ENCODE measurements at places on chromosomes 2 and 18.

GRCh38 chr2:191607096-191607495 lies 70.8 kb upstream of the NABP1 start:
- no peak for DNase-seq

- no peak for DNase-seq
Observed at GRCh38 chr2:156447761-156448160, 11.6 kb downstream of the GPD2 start.

- DNase-seq = no peak
Observed at GRCh38 chr2:38432820-38433606, 55.9 kb upstream of the ATL2 start.

- DNase-seq = no peak
Observed at GRCh38 chr2:153394247-153394646, 84.3 kb downstream of the RPRM start.

DNA sequence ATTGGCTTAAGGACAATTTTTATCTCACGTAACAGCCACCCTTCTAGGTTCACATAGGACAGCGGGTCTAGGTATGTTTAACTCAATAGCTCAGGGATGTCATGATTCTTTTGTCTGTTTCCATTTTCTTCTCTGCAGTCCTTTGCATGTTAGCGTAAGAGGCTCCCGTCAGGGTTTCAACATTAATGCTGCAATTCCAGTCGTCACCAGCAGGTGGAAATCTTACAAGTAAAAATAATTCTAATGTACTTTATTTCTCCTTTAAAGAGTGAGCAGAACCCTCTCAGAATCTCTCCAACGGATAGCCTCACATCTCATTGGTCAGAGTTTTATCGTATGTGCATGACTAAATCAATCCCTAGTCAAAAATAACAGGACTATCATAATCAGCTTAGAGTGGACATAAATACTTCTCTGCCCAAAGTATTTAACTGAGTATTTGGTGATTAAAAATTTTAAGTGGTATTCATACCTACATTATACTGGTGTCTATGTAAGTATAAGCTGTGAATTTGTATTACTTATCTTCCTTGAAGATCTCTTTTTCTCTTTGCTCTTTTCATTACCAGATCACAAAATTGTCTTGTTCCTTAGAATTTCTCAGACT lies 487.2 kb upstream of the GCFC2 start:
- peak; percentile 1 for DNase-seq

- no peak for DNase-seq
Observed at GRCh38 chr18:7000484-7001096, 117.0 kb downstream of the LAMA1 start.

GRCh38 chr18:78727877-78728783 lies 251.5 kb upstream of the SALL3 start:
- no peak for DNase-seq

GRCh38 chr18:49645841-49646351 lies 84.0 kb downstream of the LIPG start:
- DNase-seq = no peak

DNA sequence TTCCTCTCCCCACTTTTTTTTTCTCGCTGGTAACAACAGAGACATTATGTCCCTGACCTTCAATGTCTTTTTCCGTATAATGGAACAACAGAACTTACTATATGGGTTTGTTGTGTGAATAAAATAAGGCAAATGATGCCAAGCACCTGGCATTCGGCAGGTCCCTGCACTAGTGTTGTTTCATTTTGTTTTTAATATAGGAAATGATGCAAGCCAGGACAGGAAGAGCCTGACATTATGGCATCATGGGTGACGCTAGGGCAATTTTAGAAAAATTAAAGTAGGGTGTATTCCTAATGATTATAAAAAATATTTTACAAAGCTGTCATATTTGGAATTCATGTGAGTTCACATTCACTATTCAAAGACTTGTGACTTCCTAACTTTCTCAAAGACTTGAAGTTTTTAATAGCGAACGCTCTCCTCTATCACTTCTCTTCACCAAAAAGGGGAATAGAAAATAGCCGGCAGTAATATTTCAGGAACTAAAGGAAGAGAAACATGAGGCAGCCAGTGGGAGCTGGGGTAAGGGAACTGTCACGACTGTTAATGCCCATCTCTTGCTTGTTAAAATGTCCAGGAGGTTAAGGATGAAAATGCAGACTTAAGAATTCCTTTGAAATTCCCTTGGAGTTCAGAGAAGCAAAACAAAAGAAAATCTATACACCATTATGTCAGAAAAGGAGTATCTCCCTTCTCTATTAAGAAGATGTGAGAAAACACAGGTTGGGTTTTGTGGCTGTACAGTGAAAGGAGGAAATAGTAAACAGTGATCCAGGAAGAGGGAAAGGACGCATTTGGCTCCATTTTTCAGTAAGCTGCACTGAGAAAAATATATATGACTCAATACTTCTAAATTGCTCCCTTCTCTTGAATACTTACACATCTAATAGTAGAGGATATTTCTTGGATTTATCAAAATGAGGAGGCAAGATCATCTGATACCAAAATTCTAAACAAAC lies 60.2 kb downstream of the DPP4 start:
- no peak for DNase-seq

- DNase-seq = no peak
Observed at GRCh38 chr2:47033102-47033880, 117.7 kb upstream of the MCFD2 start.
